Activated CD4-positive, alpha-beta memory T cell treated with anti-CD3 and anti-CD28 coated beads for 36 hours (primary cell): ENCODE measurements at places on chromosomes 4 and X.

- no peak for DNase-seq
Observed at GRCh38 chr4:7792616-7793015, 147.0 kb downstream of the AFAP1 start.

GRCh38 chrX:39633293-39633692 lies 464.5 kb downstream of the BCOR start:
- DNase-seq = no peak

GRCh38 chr4:142719854-142720541 lies 126.1 kb downstream of the INPP4B start:
- DNase-seq = no peak

DNA sequence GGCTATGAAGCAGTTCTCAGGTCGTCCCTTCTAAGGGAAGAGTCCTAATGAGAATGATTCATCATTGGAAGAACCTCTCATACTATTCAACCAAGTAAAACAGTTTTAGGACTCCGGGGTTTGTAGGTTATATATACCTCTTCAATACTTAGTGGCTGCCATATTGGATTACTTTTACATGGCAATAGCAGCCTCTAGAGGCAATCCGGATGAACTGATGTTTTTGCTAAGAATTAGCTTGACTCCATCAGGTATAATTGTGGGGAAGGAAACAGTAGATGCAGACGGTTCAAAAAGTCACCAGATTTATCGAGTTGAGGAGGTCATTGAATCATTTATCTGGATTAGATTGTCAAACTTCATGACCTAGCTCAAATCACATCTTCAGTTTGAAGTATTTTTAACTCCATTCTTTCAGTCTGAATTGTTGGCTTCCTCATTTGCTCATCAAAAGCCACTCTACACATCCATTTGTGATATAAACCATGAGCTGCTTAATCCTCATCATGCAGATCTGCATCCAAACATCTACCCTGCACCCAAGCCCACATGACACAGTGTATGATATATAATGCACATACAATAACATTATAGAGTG lies 28.4 kb downstream of the GUCY1B1 start:
- no peak for DNase-seq

GRCh38 chr4:174318829-174319764 lies 35.4 kb downstream of the CEP44 start:
- DNase-seq = no peak

DNA sequence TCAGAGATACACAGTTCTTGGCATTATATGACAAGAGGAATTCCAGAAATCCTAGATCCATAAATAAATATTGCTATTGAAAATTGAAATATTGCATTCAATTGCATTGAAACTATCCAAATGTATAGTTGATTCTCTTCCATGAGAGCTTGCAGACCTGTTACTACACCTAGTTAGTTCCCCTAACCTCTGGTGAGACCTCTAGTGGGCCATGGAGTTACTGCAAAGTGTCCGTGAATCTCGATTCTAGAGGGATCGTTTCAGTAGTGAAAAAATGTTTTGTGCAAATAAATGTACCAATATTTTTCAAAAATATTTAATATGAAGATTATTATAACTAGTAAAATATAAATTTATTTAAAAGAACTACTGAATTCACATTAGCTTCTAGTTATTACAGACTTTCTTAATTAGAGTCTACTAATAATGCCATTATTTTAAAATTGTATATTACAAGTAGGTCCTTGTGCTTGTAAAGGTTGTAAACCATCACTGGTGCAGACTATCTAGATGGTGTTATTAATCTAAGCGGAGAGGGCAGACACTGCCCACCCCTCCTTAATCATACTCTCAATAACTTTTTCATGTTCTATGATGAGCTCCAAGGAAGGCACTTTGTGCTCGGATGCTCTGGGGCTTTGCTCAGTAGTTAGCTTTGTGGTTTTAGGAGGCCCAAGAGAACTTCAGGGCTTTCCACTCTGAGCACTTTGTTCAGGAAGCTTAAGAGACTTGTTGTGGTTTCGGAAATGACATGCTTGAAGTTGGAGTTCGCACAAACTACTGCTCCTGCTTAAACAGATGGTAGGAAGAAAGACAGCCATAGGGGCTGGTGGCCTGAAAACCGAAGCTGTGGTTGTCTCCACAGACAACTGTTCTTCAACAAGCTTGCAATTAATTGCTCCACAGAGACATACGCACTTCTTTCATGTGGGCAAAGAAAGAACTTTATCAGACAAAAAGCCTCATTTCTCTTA lies 42.8 kb downstream of the IL21 start:
- DNase-seq = peak; percentile 80

DNA sequence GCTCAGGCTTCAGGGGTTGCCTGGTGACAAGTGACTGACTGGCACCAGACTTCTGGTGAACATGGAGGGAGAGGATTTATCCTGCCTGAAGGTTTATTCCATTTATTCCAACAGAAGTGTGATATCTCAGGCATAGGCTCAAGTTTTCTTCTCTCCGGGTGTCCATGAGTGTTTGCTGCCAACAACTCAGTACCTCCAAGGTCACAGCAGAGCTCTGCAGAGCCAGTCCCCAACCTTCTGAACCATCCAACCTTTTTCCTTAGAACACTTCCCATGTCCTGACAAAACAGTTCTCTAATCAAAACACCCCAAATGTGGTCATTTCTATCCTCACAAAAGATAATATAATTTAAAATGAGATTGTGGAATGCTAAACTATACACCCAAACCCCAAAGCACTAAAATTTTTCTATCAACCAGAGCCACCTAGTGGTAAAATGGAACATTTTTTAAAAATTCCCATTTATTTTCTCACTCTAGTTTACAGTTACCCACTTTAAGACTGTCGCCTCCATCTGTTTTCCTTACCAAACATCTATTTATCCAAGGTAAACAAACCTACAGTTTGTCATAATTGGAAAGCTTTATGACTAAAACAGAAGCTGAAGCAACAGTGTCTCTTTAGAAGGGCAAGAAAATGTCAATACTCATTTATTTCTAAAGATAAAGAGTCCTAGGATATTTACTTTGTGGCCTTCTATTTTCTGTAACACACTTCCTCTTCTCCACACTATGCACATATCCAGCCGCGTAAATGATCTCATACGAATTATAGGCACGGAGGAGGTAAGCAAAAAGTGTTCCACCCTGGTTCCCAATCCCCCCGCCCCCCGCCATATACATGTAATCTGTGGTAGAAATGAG lies 39.5 kb downstream of the TMEM154 start:
- no peak for DNase-seq

- no peak for DNase-seq
Observed at GRCh38 chr4:106063009-106063408, 167.7 kb downstream of the NPNT start.

DNA sequence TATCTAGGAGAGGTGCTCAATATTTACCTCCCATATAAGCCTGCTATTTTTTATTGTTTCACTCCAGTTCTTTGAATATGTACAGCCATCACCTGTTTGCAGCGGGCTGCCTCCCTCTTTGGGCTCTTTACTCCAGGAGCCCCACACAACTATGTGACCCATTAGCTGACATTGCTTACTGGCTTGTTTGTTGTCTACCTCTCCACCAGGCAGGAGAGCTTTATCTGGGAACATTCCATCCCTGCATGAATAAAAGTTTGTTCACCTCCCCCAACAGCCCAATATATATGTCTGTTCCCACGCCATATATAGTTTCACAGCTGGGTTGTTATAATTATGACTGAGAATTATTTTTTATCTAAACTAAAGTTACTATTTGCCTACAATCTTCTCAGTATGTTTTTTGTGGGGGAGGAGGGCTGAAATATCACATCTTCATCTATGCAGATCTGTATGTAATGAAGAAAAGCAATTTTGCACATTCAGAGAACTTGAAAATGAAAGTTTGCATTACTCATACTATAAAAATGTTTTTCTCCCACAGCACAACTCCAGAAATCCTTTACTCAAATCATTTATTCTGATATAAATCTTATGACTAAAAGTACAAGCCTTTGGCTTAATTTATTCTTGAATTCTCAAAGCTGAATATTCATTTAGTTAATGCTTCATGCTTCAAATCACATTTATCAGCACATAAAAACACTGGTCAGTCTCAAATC lies 61.2 kb upstream of the DAPP1 start:
- DNase-seq = no peak

DNA sequence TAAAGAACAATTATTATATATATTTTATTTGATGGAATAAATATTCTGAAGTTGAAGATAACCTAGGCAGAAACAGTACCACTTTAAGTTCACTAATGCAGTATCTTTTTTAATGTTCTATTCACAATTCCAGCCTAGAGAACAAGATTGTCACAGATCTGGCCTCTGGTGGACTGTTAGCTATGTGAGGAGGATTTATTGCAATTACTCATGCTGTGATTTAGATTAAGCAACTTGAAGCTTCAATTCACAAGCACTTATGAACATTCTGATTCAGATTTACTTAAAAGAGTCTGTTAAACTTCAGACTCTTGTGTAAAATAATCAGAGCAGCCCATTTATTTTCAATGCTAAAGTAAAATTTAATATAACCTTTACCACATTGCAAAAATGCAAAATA lies 1489.8 kb downstream of the STIM2 start:
- no peak for DNase-seq

DNA sequence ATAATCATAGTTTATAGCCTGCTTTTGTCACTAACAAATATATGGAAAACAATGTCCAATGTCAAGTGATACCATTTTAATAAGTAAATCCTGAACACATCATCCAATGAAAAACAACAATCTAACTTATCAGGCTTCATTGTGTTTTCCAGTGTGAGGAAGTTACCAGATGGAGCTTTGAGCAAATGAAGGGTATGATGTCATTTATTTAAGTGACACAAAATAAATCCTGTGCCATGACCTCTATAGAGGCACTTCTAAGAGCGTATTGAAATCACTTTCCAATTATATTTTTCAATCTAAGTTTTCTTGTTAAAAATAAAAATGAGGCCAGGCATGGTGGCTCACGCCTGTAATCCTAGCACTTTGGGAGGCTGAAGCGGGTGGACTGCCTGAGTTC lies 48.2 kb upstream of the NMU start:
- no peak for DNase-seq
